Spleen (tissue), 13 donors: ENCODE measurements at places on chromosomes 16 and 17. TPM values are rescaled to one million over a fixed set of nuclear protein-coding genes. Genes with fewer than 3 reads are reported as not detected.

The HOXB9 gene
- total RNA-seq = not detected

The GINS2 gene
- total RNA-seq = 1.3 TPM

The BCAS3 gene
- 44.3 TPM for total RNA-seq

The NTN1 gene
- total RNA-seq = not detected

The OR4D1 gene
- total RNA-seq = 0.36 TPM

DNA sequence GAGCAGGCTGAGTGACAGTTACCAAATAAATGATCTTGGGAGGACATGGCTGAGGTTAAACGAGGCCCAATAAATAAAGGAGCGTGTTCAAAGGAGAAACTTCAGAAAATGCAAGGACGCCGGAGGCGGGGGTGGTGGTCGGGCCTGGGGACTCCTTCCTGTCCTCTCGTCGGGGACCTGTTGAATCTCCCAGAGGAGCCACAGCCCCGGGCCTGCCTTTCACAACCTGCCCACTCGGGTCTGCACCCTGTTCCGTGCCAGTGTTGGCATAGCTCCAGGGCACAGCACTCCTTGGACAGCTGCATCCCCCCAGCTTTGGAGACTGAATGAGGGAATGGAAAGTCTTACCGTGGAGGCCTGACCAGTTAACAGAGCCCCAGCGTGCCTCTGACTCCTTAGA is 8.1 kb upstream of the TBX4 start:
- H3K27me3 ChIP-seq = peaks cover 37% of the 10 kb centered on the region
- H3K36me3 ChIP-seq = no peaks in the 10 kb centered on the region
- H3K27ac ChIP-seq = no peak overlapping the region
- no peaks in the 10 kb centered on the region for H3K4me1 ChIP-seq
- H3K4me3 ChIP-seq = no peak overlapping the region

DNA sequence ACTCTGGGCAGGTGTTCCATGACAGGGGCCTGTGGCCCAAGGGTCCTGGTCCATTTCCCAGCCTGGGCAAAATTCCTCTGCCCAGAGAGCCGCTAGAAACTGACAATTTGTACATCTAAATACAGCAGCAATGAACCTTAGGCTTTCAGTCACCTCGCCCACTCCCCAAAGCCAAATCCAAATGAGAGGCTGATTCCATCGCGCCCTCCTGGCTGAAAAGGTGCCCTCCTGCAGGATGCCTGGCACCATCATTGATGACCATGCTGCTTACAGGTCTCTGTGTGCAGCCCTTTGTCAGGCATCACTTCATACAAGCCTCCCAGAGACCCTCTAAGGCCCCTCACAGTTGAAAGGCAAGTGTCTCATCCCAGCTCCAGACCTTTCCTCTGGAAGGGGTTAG is 114.7 kb downstream of the C16orf78 start:
- no peaks in the 10 kb centered on the region for H3K36me3 ChIP-seq
- peaks cover 6% of the 10 kb centered on the region for H3K4me1 ChIP-seq
- H3K27ac ChIP-seq = no peak overlapping the region
- H3K27me3 ChIP-seq = peaks cover 9% of the 10 kb centered on the region

DNA sequence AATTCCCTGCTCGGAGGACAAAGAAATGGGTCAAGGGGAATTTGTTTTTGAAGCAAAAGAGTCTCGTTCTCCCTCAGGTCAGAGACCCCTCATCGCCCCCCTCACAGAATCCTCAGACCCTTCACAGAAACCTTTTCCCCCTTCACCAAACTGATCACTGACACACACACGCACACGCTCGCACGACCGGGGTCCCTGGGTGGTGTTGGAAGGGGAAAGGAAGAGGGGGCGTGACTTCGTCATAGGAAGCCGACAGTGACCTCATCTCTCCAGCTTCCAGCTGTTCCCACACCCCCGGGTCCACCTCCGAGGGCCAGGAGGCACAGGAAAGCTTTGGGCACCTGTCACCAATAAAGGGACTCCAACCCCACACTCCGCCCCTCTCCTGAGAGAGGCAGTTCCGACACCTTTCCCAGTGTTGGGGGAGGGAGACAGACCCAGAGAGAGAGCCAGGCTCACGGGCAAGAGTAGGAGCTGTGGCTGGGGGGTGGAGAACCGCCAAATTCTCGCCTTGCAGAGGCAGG is 1.2 kb downstream of the ASGR1 start:
- DNase-seq = no peak
- peaks cover 41% of the 10 kb centered on the region for H3K27me3 ChIP-seq
- H3K36me3 ChIP-seq = no peaks in the 10 kb centered on the region
- H3K27ac ChIP-seq = no peak overlapping the region
- H3K4me3 ChIP-seq = peak overlapping the region; percentile 9

DNA sequence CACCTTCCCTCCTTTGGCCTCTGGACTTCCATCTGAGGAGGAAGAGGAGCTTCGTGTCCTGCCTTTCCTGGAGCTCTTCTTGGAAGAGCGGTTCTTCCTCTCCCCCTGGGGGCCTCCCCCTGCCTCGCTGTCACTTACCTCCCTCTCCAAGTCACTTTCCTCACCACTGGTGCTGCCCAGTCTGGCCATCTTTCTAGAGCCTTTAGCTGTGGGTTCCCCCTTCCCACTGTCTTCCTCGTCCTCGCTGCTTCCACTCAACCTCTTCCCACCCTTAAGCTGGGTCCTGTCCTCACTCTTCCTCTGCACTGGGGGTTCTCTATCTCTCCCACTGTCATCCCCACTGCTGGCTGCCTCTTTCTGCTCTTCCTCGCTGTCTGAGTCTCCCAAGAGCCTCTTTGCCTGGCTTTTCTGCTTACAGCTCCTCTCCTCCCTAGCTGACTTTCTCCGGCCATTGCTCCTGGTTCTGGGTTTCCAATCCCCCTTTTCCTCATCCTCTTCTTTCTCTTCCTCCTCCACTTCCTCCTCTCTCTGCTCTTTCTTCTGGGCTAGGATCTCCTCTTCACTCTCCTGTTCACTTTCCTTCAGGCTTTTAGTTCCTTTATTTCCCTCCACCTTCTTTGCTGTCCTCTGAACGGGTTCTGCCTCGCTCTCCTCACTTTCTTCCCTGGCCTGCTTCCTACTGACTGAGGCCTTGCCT is 1.4 kb downstream of the HIRIP3 start:
- peaks cover 44% of the 10 kb centered on the region for H3K4me1 ChIP-seq
- H3K4me3 ChIP-seq = peak overlapping the region; percentile 95
- H3K27ac ChIP-seq = peak overlapping the region; percentile 95
- H3K36me3 ChIP-seq = peaks cover 46% of the 10 kb centered on the region
- H3K27me3 ChIP-seq = no peaks in the 10 kb centered on the region

DNA sequence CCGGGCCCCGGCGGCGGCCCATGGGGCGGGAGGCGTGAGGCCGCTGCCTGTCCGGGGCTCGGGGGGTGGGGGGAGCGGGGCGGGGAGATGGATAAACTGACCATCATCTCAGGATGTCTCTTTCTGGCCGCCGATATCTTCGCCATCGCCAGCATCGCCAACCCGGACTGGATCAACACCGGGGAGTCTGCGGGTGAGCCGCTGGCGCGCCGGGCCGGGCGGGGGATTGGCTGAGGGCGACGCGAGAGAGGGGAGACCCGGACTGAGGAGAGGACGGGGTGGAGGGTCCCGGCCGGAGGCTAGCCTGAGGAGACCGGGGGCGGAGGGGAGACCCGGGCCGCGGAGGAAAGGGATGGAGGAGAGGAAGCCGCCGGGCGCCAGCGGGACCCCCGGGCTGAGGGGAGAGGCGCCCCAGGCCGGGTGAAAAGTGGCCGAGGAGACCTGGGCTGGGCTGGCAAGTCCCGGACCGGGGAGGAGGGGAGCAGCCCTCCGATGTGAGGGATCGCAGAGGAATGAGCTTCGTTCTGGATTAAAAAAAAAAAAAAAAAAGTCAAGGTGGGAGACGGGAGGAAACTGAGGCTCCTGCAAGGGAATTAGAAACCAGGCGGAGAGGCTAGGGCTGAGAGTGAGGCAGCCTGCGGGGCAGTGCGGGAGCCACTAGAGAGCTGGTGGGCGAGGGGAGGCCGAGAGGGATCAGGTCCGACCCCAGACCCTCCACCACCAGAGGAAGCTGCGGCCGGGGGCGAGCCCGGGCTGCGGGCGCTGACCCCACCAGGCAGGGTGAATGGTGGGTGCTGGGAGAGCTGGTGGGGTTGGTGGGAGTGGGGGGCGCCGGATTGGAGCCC is 526 bp downstream of the MOSMO start:
- peak overlapping the region; percentile 88 for H3K4me3 ChIP-seq
- H3K4me1 ChIP-seq = peaks cover 66% of the 10 kb centered on the region
- H3K27ac ChIP-seq = peak overlapping the region; percentile 73
- no peaks in the 10 kb centered on the region for H3K27me3 ChIP-seq
- no peaks in the 10 kb centered on the region for H3K36me3 ChIP-seq

GRCh38 chr16:89360760-89361435 is 129.5 kb downstream of the ANKRD11 start:
- peaks cover 4% of the 10 kb centered on the region for H3K36me3 ChIP-seq
- H3K27ac ChIP-seq = peak overlapping the region; percentile 57
- peaks cover 98% of the 10 kb centered on the region for H3K4me1 ChIP-seq
- no peak overlapping the region for H3K4me3 ChIP-seq
- no peaks in the 10 kb centered on the region for H3K27me3 ChIP-seq

DNA sequence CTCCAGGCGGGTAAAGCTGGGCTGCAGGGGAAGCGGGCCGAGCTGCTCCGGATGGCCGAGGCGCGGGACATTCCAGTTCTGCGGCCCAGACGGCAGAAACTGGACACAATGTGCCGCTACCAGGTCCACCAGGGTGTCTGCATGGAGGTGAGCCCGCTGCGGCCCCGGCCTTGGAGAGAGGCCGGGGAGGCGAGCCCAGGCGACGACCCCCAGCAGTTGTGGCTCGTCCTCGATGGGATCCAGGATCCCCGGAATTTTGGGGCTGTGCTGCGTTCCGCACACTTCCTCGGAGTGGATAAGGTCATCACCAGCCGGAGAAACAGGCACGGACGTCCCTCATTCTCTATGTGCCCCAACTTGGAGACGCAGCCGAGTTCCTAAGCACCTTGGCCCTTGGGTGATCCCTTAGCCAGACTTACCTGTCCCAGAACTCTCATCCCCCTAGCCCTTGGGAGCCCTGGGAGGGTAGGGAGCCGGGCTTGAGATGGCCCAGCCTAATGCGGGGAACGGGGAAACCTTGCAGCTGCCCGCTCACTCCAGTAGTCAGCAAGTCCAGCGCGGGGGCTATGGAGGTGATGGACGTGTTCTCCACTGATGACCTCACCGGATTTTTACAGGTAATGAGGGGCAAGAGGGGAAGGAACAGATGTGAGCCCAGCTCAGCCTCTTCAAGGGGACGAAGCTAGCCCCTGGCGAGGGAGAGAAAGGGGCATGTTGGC is 806 bp downstream of the MRM1 start:
- H3K4me1 ChIP-seq = peaks cover 56% of the 10 kb centered on the region
- peak; percentile 80 for DNase-seq
- H3K27me3 ChIP-seq = no peaks in the 10 kb centered on the region
- H3K4me3 ChIP-seq = peak overlapping the region; percentile 100
- no peaks in the 10 kb centered on the region for H3K36me3 ChIP-seq

DNA sequence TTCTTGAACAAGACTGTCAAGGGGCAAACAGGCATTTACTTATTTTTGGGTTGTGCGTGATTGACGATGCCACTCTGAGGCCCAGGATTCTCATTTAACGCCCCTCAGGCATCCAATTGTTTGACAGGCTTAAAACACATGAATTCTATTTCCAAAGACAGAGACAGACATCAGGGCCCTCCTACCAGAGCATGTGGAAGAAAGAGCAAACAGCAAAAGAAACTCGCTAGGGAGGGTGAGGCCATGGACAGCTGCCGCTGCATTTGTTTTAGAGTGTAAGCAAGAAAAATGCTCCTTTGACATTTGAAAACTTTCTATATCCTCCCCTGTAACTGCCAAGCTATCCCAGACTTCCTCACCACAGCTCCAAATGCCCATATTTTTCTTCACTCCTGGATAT is 410.1 kb downstream of the NPIPA8 start:
- no peak overlapping the region for H3K27ac ChIP-seq
- no peak overlapping the region for H3K4me3 ChIP-seq
- H3K4me1 ChIP-seq = no peaks in the 10 kb centered on the region
- no peaks in the 10 kb centered on the region for H3K36me3 ChIP-seq

- H3K4me3 ChIP-seq = no peak overlapping the region
- no peaks in the 10 kb centered on the region for H3K27me3 ChIP-seq
- H3K4me1 ChIP-seq = peaks cover 24% of the 10 kb centered on the region
- no peak overlapping the region for H3K27ac ChIP-seq
Measured at GRCh38 chr17:78438271-78438691, 59.8 kb downstream of the PGS1 start.

- DNase-seq = no peak
- H3K4me1 ChIP-seq = no peaks in the 10 kb centered on the region
- no peaks in the 10 kb centered on the region for H3K27me3 ChIP-seq
- H3K27ac ChIP-seq = no peak overlapping the region
- H3K36me3 ChIP-seq = peaks cover 3% of the 10 kb centered on the region
- no peak overlapping the region for H3K4me3 ChIP-seq
Measured at GRCh38 chr17:9931144-9931741, 26.2 kb upstream of the RCVRN start.

- no peaks in the 10 kb centered on the region for H3K4me1 ChIP-seq
- no peaks in the 10 kb centered on the region for H3K27me3 ChIP-seq
- no peaks in the 10 kb centered on the region for H3K36me3 ChIP-seq
- DNase-seq = no peak
Measured at GRCh38 chr16:14186795-14187221, 115.7 kb downstream of the MRTFB start.

DNA sequence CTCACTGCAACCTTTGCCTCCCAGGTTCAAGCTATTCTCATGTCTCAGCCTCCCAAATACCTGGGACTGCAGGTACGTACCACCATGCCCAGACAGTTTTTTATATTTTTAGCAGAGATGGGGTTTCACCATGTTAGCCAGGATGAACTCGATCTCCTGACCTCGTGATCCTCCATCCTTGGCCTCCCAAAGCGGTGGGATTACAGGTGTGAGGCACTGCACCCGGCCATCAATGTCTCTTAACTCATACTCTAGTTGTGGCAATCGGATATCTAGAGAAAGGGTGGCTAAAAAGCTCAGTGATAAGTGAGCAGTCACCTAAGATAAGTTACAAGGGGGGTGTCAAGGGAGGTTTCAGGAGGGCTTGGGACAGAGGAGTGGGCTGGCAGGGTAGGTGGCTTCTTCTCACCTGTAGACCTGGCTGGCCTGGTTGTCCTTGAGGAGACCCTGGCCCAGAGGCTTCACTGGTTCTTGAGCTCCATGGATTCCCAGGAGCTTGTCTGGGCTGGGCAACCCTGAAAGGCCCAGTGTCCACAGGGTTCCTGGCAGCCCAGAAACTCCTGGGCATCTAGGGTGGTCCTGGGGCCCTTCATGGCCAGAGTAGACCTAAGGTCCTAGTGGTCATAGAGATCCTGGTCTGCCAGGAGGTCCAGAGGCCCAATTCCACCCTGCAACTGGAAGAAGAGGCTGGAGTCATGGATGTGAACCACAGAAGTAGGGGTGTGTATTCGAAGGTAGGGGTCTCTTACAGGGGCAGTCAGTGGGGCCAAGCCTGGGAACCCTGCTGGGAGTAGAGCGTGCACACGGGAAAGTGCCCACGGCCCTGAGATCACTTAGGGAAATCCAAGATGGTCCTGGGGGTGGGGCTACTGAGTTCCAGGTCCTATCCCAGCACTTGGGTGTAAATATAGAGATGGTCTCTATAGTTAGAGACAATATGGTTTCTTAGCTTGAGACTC is 12.7 kb upstream of the IGFBP4 start:
- H3K27me3 ChIP-seq = no peaks in the 10 kb centered on the region
- no peaks in the 10 kb centered on the region for H3K36me3 ChIP-seq
- peaks cover 30% of the 10 kb centered on the region for H3K4me1 ChIP-seq
- H3K27ac ChIP-seq = no peak overlapping the region
- H3K4me3 ChIP-seq = no peak overlapping the region

- peak; percentile 78 for DNase-seq
- no peaks in the 10 kb centered on the region for H3K36me3 ChIP-seq
- H3K4me3 ChIP-seq = no peak overlapping the region
- no peaks in the 10 kb centered on the region for H3K27me3 ChIP-seq
- H3K4me1 ChIP-seq = no peaks in the 10 kb centered on the region
Measured at GRCh38 chr17:1865252-1866037, 35.6 kb downstream of the RPA1 start.
